ENCODE measurements at places on chromosomes 3 and 15. TPM values are rescaled to one million over a fixed set of nuclear protein-coding genes. Genes with fewer than 3 reads are reported as not detected.

GRCh38 chr15:67945951-67946700 is 106.3 kb upstream of the RNU6-1 start:
- DNase-seq = no peak

GRCh38 chr15:33565094-33565493 is 254.3 kb downstream of the RYR3 start:
- DNase-seq = no peak

DNA sequence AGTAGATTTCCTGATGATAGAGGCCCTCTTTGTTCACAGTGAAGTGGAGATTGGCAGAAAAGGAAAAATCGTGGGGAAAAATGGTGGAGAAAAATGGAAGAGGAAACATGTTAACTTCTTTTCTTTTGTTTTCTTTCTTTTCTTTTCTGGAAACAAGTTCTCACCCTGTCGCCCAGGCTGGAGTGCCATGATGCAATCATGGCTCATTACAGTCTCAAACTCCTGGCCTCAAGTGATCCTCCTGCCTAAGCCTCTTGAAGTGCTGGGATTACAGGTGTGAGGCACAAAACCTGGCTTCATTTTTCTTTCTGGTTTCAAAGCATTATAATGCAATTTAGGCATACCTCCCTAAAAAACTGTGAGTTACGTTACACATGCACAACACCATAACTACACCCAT is 464.2 kb downstream of the MECOM start:
- DNase-seq = no peak

The SH2D7 gene
- 1.9 TPM for total RNA-seq

The EIF4E3 gene
- 57.1 TPM for total RNA-seq

Measured in mucosa of descending colon (tissue), 3 donors.